ENCODE measurements at places on chromosomes 7 and 10.

GRCh38 chr10:119221666-119222065, 14.3 kb downstream of the GRK5 start:
- no peak for DNase-seq

DNA sequence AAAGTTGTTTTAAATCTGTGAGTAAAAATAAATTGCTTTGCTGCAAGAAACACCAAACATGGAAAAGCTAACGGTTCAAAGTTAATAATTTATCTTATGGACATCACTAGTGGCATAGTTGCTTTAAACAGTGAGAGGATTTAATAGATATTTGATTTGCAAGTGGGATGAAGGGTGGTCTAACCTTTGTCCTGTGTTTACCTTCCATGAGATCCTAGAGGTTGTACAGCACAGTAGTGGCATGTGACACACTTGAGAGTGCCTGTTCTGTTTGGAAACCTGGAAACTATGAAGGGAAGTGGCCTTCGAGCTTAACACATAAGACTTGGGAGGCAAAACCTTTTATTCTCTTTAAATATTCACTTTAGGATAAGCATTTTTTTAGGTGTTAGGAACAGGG, 16.0 kb downstream of the EGFR start:
- DNase-seq = no peak

- DNase-seq = no peak
These were observed 252.7 kb upstream of the PITRM1 start for GRCh38 chr10:3425261-3425660.

DNA sequence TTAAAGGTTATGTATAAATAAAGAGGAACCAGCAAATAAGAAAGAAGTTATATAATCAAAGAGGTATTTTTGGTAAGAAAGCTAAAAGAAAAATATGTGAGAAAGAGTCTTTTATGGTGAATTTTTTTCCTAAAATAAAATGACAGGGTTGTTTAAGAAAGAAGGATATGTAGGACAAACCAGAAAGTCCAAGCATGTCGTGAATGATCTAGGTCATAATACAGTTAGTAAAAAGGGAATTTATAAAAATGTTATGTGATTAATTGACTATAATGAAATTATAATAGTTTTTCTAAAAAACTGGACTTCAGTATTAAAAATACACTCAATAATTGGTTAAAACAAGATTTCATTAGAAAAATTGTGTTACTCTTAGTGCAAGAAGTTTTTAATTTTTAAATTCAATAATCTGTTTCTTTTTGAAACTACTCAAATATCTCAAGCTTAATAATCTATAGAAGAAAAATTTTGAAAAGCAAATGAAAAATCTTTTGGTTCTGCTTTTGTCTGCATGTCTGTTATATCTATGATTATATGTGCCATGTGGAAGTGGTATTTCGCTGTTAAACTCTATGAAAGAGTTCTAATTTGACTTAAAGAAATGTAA, 23.3 kb downstream of the AVL9 start:
- DNase-seq = no peak

- DNase-seq = no peak
These were observed 29.2 kb upstream of the IL15RA start for GRCh38 chr10:6006546-6006945.

DNA sequence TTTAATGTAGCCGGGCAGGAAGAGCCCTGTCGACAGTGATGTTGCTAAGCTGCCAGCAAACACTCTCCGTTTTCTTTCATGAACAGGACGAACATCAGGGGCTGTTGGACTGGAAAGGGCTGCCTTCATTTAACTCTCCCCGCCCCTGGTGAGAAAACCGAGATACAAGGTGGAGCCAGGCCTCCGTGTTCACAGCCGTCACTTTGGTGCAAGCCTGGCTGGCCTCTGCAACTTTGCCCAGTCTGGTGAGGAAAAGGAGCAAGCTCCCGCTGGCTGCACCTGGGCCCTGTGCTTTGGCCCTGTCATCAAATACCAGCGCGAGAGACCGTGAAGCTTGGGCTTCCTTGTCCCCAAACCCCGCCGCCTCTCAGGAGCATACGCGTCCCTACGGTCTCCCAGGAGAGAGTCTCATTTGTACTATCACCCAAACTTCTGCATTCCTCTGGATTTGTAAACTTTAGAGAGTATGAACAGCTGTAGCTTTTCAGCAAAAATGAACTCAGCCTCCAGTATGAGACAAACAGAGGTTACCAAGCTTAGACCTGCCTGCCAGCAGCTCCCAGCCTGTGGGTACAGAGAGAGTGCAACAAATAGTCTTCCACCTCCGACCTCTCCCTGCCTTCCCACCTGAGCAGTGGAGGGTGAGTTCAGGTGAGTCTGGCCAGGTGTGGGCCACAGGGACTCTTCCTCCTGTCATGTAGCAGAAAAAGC, 445.3 kb upstream of the MGMT start:
- no peak for DNase-seq

DNA sequence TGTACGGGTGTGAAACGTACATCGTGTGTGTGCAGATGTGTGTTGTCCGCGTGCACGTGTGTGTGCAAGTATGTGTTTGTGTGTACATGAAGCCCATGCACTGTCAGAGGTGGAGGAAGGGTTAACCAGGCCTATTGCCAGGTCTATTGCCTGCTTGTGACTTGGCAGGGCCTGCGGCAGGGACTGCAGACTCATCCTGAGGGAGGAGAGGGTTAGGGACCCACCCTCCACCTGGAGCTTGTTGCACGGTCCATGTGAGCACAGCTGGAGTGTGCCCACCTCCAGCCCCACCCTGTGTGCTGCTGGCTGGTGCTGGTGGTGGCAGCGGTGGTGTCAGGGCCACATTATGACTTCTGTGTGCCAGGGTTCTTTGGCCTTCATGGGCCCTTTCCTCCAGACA, 7.1 kb upstream of the AQP1 start:
- DNase-seq = no peak

GRCh38 chr7:13293264-13294002, 606.0 kb downstream of the ARL4A start:
- peak; percentile 13 for DNase-seq

GRCh38 chr7:14628516-14628915, 274.0 kb downstream of the DGKB start:
- no peak for DNase-seq

- peak; percentile 36 for DNase-seq
These were observed 74.9 kb downstream of the ADCYAP1R1 start for GRCh38 chr7:31126976-31127375.
